Activated CD4-positive, alpha-beta T cell treated with anti-CD3 and anti-CD28 coated beads, Interleukin-2, Interleukin-4, amounts not matched to agents 100 ng/mL and 50 ng/mL, durations not matched to agents 16 hours and 8 hours (primary cell): ENCODE measurements at places on chromosomes 6 and 20.

DNA sequence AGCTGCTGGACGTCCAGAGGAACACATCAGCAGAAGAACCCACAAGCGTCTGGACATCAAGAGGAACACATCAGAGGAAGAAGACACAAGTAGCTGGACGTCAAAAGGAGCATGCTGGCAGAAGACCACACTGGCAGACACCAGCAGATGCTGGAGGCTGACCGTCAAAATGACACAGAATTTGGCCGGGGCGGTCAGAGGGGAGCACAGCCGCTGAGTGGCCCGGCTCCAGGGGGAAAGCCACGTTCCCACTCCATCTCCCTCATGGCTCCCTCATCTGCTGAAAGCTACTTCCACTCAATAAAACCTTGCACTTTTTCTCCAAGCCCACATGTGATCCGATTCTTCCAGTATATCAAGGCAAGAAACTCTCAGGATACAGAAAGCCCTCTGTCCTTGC, 283.6 kb downstream of the PTPRT start:
- DNase-seq, result no peak

DNA sequence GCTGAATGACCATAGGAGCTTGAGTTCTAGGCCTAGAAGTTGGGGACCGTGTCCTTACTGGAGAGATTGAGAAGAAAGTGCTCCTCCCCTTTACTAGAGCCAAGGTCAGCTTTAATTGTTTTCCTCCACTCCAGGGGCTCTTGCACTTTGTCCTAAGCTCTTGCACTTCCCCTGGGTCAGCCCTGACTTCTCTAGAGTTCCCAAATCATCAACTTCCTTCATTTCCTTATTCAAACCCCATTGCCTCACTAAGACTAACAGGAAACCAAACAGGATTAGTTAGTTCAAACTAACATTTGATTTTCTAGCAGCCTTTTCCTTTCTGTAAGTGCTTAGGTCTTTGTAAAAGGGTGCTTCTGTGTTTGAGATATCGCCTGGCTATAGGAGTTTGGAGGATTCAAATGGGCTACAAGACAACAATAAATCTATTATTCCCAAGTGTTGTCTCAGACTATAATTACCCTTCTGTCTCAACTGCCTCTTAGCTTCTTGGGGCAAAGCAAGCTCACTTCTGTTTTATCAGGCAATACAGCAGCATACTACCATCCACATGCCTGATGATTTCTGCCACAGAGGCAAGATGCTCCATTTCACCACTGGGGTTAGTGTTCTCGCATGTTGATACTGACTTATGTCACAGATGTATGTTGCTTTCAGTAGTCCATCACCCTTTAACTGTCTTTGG, 12.8 kb upstream of the DTNBP1 start:
- DNase-seq, result no peak

DNA sequence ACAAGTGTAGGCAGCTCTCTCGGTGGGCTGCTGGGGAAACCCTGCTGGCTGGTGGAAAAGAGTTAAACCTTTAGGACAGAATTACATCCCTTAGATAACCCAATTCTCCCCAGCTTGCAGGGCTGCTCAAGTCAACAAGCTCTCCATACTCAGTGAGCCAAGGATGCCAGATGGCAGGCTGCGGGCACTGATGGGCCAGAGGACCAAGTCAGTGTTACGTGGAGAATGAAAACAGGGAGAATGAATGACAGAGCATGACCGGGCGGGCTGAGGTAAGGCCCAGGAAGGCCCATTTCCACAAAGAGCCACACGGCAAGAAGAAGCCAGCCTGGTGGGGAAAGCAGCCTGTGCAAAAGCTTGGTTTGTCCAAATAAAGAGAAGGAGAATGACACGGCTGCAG, 58.7 kb upstream of the CD93 start:
- no peak for DNase-seq

- no peak for DNase-seq
These were observed 82.7 kb downstream of the TIAM2 start for GRCh38 chr6:155077784-155078183.

DNA sequence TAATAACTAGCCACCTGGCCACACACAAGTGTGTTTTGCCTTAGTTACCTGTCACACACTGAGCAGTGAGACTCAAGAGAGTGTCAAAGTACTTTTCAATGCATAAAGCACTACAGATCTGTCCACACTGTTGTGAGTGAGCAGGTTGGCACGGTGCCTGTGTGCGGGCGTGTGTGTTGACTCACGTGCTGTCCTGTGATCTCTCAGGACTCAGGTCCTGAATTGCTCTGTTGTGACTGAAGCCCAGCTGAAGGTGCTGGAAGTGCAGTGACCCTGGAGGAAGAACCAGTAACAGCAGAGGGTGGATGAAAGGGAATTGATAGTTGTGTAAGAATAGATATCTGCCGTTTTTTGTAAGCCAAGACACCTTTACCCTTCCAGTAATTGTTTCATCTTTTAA, 18.3 kb downstream of the SLC16A10 start:
- DNase-seq, result no peak
